CD4-positive, alpha-beta T cell treated with Interleukin-6 at 100 ng/mL for 8 hours (primary cell): ENCODE measurements at places on chromosomes 13 and 19.

DNA sequence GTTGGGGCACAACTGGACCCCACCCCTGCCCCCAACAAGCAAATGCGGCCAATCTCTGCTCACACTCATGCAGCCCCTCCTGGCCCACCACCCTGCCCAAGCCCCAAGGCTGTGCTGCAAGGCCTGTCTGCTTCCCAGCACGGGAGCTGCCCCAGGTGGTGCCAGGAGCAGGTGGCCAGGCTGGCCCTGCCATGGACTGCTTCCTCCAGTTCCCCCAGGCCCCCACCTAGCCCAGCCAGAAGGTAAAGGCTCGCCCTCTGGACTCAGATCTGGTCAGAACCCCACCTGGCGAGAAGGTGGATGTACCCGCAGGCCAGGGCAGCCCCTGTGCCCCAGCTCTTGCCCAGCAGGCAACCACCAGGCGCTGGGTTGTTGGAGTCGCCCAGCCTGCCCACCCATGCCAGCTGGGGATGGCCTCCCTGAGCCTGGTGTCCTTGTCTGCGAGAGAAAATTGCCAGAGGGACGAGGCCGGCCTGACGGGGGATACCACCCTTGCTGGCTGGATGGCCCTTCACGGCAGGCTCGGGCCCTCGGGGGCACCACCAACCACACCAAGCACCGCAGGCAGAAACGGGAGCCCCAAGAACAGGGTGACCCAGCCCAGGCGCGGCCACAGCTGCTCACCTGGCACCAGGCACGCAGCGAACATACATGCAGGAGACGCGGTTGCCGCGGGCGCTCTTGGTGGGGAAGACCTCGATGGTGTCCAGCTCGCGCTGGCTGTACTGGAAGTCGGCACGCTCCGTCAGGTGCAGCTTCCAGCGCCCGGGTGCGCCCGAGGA, 4.5 kb downstream of the ABHD17A start:
- no peak for DNase-seq

DNA sequence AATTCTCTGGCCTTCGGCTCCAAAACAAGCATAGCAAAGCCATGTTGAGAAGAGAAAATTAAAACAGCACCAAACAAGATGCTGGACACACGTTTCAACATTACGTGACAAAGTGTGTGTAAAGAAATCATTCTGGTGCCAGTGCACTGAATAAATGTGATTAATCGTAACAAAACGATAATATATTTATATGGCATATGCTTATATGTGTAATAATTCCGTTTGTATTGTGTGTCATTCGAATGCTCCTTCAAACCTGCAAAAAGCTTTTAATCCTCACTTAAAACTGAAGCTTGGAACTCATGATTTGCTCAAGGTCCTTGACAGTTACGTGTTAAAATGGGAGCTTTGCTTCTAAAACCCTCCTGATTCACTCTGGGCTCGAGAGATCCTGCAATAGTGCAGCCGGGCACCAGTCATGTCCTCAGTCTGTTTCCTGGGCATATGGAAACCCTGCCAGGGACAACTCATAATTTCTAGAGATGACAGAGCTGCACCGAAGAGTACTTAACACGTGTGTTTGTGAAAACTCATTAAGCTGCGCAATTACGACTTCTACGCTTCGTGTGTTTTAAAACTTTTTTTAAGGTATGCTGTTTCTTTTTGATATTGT, 731 bp upstream of the AKAP8L start:
- DNase-seq = no peak

- DNase-seq = no peak
Measured at GRCh38 chr13:73820688-73821087, 313.5 kb downstream of the KLF12 start.

DNA sequence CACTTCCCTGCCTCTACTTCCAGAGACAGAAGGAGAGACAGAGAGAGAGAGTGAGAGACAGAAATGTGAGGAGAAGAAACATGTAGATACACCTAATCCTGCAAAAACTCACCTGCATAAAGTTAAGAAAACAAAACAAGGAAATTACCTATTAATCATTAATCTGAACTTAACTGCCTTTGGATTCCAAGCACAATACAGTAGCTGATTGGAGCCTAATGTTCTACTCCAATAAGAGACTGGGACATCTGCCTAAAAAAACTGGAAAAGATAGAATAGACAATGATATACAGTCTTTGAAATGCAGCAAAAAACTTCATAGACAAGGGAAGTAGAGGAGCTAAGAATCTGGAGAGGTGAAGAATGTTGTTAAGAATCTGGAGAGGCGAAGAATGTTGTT, 910.2 kb upstream of the SLC10A2 start:
- DNase-seq = no peak

DNA sequence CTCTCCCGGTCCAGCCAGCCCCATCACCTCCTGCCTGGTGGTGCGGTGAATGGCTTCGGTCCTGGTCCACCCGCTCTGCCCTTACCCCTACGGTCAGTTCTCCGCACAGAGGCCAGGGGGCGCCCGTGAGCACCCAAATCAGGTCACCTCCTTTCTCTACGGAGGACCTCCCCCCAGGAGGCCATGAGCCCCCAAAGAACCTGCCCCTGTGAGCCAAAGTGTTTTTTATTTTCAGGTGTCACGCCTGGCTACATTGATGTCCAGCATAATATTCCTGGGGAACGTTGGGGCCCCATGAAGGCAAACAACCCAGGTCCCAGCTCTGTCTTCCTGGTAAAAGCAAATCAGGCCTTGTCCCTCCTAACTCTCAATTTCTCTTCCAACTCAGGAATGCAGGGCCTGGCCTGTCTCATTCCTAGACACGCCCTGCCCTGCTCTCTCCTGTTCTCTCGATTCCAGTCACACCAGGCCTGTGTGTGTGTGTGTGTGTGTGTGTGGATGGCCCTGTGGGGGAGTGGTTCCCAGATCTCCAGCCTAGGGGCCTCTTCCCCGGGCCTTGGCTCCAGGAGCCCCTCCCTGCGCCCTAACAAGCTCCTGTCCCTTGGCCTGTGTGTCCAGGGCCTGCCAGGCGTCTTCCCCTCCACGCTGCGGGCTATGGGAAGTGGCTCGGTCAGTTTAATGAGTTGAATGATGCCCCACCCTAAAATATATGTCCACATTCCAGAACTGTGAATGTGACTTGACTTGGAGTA, 9.7 kb upstream of the GIPC1 start:
- DNase-seq = peak; percentile 65

- no peak for DNase-seq
Measured at GRCh38 chr13:95793018-95793555, 116.1 kb downstream of the DNAJC3 start.

GRCh38 chr19:14381689-14382474, 638 bp downstream of the ADGRE5 start:
- DNase-seq = peak; percentile 79

GRCh38 chr13:61670384-61671161, 254.9 kb upstream of the PCDH20 start:
- no peak for DNase-seq

DNA sequence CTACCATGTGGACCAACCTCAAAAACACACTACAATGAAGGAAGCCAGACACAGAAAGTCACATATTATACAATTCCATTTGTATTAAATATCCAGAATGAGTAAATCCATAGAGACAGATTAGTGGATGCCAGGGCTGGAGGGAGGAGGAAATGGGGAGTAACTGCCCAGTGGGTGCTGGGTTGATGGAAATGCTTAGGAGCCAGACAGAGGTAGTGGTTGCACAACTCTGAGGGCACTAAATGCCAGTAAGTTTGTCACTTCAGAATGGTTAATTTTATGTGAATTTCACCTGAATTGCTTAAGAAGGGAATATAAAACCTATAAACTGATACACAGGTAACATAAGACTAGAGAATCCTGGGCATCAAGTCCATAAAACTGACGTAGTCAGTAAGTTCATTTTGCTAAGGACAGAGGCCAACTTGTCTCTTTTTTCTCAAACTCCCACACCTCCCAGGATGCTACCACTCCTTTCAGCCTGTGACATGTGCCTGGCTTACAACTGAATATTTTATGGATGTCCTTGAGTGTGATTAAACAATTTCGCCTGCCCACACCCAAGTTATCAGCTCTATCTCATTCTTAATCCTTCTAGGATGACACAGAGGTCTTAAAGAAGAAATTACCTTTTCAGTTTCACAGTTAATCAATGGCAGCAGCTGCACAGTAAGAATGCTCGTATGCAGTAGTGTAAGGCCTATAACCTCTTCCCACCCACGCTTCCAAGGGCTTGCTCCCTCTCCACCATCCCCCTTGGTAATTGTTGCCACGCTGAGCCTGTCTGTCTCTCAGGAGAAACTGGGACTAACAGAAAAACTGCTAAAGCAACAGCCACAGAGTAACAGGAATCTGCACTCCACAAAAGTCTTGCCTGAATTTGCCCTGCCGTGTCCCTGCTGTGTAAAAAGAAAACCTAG, 5.9 kb upstream of the MLNR start:
- no peak for DNase-seq
